ENCODE measurements at places on chromosomes 4 and X.

DNA sequence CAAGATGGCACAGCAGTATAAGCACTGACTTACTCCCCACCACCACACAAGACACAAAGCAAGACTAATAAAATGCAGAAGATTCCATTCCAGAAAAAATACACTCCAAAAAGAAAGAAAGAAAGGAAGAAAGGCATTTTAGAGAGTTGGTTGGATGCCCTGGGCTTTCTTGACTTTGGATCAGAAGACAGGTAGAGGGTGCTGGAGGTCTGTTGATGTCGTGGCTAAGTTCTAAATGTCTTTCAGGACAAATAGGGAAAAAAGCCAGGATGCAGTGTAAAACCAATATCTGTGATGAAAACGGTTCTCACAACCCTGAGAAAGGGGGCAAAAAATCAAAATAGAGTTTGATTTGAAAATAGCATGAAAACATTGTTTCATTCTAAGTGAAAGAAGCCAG, 555.2 kb upstream of the PRKX start:
- no peak for DNase-seq

GRCh38 chr4:87387237-87387636, 3.8 kb downstream of the HSD17B11 start:
- no peak for DNase-seq

DNA sequence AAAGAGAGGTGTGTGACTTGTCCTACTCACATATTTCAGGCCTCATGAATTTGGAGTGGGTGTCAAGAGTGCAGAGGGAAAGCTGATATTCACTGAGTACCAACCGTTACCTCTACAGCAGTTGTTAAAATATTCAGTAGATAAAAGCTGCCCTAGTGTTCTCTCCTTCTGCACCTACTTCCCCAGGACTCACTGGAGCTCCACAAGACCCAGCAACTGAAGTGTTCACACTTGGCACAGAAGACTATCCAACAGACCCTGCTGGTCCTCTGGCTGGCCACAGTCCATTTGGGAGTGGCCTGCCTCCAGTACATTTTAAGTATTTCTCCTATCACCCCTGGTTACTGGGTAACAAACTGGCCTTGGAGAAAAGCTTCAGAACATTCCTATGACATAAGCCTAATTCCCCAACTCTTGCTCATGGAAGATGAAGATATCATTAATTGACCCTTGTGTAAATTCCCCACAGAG, 70.8 kb downstream of the PPARGC1A start:
- peak; percentile 66 for DNase-seq

GRCh38 chr4:141643557-141643956, 7.2 kb downstream of the IL15 start:
- DNase-seq, result peak; percentile 65

- no peak for DNase-seq
Observed at GRCh38 chr4:152218576-152218975, 317.3 kb downstream of the FBXW7 start.

DNA sequence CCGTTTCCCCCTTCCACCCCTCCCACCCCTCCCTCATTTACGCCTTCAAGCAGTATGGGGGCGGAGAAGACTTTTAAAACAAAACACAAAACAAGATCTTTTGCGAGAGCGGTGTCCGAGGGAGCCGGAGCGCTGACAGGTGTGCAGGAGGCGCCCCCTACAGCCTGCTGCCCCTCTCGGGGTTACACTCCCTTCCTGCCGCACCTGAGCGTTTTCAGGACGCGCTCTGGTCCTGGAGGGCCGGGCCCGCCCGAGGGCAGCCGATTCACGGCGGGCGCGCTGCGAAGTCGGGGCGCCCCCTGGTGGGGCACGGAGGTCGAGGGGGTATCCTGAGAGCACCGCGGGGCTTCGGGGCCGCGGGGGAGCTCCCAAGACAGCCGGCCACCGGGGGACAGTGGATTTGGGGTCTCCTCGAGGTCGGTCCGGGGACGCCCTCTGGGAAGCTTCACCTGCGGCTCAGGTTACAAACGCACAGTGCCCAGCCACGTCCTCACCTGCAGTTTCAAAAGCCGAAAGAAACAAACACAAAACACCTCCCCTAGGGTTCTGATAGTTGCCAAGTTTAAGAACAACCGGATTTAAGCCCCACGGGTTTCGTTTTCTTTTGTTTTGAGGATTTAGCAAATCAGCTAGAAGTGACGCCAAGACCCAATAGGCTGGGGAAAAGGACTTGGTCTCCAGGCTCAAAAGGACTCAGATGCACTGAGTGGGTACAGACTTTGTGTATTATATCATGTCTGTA, 8.0 kb upstream of the NEUROG2 start:
- DNase-seq, result no peak

DNA sequence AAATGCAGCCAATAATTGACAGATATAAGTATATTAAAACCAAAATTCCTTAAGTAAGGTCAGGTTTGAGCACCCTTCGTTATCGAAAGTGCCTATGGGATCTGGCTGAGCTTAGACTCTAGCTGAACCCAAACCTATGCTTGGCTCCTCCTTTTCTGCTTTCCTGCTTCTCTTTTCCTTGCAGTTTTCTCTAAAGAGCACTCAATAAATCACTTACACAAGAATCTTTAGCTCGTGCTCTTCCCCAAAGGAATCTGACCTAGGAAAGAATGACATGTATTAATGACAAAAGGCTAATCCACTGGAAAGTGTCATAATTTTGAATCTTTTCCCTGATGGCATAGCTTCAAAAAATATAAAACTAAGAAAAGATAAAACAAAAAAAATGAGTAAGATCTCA, 282.7 kb downstream of the DKK2 start:
- no peak for DNase-seq

DNA sequence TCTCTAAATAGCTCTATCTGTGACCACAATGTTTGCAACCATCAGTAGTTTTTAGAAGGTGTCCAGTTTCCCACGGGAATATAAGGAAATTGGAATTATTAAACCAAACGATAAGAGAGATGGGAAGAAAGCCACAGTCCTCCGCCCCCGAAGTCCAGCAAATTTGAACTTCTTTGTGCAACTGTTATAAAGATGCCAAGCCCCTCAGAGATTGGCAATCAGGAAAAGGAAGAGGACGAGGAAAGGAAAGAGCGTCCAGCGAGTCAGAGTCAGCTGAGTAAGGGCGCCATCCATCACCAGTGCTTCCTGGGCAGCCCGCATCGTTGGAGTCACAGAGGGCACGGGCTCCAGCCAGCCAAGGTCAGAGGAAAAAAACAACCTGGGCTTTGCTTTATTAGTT, 35.7 kb downstream of the LDB2 start:
- DNase-seq, result no peak
